Left ventricle myocardium inferior (tissue), 1 donor: ENCODE measurements at places on chromosomes 16 and 17.

DNA sequence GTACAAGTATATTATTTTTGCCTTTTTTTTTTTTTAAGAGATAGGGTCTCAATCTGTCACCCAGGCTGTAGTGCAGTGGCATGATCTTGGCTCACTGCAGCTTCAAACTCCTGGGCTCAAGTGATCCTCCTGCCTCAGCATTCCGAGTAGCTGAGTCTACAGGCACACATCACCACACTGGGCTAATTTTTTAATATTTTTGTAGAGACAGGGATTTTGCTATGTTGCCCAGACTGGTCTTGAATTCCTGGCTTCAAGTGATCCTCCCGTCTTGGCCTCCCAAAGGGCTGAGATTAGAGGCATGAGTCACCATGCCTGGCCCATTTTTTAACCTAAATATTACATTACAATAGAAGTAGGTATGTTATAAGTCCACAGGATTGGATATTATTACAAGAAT is 3.2 kb downstream of the TERB1 start:
- no peak for DNase-seq

GRCh38 chr17:42203354-42203753 is 9.1 kb upstream of the GHDC start:
- no peak for DNase-seq

DNA sequence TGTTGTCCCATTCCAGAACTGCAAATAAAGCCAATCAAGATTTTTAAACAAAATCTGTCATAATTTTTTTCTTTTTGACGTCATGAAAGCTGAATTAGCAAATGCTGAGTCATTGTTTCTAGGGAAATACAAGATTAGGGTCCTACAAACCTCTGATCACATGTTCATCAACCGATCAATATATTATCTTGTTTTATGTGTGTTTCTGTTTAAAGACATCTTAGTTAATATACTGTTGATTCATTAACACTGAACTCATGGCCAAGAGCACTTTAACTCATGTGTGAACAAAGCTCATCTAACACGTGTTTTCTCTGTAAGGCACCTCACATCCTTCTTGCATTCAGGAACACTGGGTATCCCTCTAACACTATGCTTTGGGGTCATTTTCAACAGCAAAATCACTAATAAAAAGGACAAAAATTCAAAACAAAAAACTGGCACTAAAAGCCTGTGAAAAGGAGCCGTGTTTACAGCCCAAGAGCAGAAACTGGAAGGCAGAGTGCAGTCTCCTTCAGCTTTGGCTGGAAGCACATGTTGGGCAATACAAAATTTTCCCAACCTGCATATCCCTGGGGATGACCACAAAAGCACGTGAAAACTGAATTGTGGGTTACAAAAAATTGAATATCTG is 102.5 kb downstream of the PARN start:
- no peak for DNase-seq

- no peak for DNase-seq
Observed at GRCh38 chr17:16013943-16014407, 14.4 kb downstream of the TTC19 start.

- DNase-seq: no peak
Observed at GRCh38 chr17:4838309-4838785, 5.2 kb downstream of the MINK1 start.

DNA sequence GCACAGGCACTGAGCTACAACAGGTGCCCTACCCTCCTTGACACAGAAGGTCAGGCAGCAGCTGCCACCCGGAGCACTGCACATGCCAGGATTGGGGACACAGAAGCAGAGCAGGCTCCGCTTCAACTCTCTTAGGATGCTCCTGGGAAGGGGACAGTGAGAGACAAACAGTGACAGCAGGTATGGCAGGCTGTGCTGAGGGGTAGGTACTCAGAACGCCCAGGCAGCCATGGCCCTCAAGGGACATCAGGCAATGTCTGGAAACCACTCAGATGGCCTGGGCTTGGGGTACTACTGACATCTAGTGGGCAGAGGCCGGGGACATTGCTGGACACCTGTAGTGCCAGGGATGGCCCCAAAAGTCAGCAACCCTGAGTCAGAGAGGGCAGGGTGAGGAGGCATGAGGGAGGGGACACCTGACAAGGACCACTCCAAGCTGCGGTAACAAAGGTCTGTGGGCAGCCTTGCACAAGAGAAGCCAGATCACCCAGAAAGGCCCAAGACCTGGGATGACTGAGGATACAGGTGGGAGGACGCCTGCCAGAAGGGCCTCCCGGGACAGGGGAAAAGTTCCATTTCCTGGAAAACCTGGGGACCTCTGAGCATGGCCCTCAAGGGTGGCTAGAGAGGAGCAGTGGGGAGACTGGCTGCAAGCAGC is 21.2 kb downstream of the PEMT start:
- peak; percentile 54 for DNase-seq

DNA sequence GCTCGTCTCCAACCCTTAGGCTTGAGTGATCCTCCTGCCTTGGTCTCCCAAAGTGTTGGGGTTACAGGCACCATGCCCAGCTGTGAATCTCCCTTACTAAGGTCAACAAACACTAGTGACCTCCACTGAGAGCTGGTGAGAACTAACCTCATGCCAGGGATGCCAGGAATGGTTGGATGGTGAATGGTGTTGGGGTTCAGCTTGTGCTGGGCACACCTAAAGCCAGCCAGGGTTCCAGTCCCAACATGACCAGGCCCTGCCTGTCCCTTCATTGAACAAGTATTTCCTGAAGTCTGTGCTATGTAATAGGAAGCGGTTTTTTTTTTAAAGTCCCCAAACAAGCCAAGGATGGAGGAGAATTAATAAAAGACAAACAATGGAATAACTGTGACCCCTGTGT is 56.0 kb upstream of the TOB1 start:
- DNase-seq: no peak

GRCh38 chr16:12245921-12246720 is 269.6 kb downstream of the SNX29 start:
- no peak for DNase-seq

- DNase-seq: no peak
Observed at GRCh38 chr17:8843344-8843743, 24.1 kb downstream of the PIK3R6 start.

DNA sequence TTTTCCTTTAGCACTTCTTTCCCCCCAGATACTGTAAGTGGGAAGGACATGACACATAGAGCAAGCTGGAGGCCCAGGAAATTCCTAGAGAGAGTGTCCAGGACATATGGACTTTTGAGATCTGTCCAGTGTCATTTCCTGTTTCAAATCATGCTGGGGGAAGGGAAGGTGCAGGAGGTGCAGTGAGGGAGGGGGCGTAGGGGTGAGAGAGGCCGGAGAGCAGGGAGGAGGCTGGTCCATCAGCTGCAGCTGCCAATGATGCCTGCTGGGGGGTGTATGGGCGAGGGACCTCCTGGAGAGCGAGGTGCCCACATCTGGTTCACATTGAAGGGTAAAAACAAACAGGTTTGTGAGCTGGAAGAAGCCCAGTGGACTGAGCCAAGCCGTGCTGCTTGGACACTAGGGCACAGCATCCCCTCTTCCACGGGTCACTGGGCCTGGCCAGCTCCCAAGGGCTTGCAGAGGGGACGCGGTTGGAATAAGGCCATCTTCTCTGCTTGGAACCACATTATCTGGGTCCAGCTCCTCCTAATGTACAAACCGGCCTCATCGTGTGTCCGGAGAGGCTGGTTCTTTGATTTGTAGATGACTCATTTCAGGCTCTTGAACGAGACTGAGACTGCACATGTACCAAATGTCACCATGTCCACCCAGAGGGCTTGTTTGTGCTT is 70.4 kb upstream of the SMURF2 start:
- peak; percentile 46 for DNase-seq

DNA sequence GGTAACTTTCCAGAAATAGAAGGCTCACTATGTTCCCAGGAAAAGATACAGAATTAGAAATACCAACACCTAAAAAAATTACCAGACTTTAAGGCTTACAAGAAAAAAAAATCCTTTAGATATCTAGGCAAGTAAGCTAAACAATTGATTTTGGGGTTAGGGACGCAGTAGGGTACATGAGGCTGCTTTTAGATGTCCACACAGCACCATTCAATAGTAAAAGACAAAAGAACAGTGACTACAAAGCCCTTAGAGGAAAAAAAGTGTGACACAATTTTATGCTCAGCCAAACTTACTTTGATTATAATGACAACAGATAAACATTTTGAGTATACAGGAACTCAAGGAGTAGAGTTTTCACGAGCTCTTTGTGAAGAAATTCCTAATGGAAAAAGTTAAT is 29.9 kb downstream of the METTL16 start:
- DNase-seq: no peak

- no peak for DNase-seq
Observed at GRCh38 chr17:49939318-49939717, 29.7 kb upstream of the DLX4 start.

- no peak for DNase-seq
Observed at GRCh38 chr16:29757950-29758466, 12.2 kb upstream of the C16orf54 start.

- no peak for DNase-seq
Observed at GRCh38 chr17:38469875-38470274, 41.6 kb downstream of the ARHGAP23 start.

- peak; percentile 44 for DNase-seq
Observed at GRCh38 chr17:74214484-74215341, 1.3 kb downstream of the TTYH2 start.

GRCh38 chr17:65560628-65561451 is 608 bp downstream of the AXIN2 start:
- peak; percentile 86 for DNase-seq

DNA sequence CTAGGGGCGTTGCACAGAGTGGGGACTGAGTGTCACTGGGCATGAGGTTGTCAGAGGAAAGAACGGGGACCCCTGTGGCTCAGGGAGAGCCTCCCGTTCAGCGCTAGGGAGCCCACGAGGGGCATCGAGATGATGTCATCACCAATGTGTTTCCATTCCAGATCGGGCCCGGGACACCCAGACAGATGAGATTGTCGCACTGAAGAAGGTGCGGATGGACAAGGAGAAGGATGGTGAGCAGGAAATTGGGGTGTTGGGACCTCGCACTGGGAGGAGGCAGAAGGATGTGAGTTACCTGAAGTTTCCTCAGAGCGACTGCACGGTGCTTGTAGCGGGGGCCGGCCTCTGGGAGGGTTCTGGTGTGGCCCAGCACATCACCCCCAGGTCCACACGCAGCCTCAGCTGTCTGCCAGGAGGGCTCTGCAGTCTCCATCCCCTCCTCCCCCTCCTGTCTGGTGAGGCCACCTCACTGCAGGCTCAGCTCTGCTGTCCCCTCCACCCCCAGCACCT is 4.0 kb downstream of the CDK10 start:
- DNase-seq: no peak

DNA sequence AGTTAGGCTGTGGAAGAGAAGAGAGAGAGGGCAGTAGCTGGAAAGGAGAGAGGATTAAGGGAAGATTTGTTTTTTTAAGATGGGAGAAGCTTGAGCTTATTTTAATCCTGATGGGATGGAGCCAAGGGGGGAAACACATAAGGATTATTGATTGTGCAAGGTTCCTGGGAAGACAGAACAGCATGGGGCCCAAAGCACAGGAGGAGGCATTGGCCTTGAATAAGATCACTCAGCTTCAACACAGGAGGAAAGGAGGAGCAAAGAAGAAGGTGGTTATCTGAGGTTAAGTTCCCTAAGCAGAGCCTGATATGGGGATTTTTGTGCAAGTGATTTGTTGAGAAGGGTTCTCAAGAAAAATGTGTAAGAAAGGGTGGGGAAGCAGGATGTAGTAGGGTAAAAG is 169.8 kb downstream of the ABCC12 start:
- DNase-seq: no peak

GRCh38 chr16:48831076-48831722 is 221.2 kb upstream of the N4BP1 start:
- DNase-seq: no peak

DNA sequence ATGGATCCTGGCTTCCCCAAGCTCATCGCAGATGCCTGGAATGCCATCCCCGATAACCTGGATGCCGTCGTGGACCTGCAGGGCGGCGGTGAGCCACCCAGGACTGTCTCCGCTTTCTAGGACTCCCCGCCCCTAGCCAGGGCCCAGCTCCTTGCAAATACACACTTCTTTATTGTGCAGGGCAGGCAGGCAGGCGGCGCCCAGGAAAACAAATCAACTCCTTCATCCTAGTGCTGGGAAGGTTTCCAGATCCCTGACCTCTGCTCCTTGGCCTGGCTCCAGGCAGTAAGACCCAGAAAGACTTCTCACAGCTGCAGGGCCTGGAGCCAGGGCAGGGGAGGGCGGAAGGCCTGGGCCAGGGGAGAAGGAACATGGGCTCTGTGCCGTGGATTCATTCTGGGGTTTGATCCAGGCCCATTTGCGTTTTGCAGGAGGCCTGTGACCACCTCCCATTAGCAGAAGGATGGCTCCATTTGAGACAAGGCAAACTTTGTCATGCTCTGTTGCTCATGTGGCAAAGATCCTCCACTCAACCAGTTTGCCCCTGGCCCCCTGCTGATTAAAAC is 6.0 kb upstream of the LPCAT2 start:
- peak; percentile 93 for DNase-seq

GRCh38 chr16:20626966-20627365 is 50.8 kb upstream of the ACSM2B start:
- DNase-seq: no peak

DNA sequence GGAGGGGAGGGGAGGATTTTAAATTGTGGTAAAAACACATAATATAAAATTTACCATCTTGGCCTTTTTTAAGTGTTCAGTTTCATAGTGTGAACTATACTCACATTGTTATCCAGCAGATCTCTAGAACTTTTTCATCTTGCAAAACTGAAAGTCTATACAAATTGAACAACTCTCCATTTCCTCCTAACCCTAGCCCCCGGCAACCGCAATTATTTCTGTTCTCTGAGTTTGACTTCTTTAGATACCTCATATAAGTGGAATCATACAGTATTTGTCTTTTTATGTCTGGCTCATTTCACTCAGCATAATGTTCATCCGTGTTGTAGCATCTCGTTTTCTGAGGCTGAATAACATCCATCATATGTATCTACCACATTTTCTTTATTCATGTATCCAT is 30.0 kb upstream of the MRTFB start:
- DNase-seq: no peak

- no peak for DNase-seq
Observed at GRCh38 chr16:49213594-49213993, 68.0 kb downstream of the CBLN1 start.

- DNase-seq: no peak
Observed at GRCh38 chr16:10172848-10173655, 9.2 kb downstream of the GRIN2A start.

- DNase-seq: peak; percentile 70
Observed at GRCh38 chr17:78862073-78863023, 21.7 kb upstream of the USP36 start.

- DNase-seq: no peak
Observed at GRCh38 chr16:86044241-86044671, 145.3 kb downstream of the IRF8 start.

GRCh38 chr17:19338031-19338990 is 24.2 kb downstream of the B9D1 start:
- peak; percentile 63 for DNase-seq

GRCh38 chr16:67674851-67675578 is 8.4 kb downstream of the C16orf86 start:
- DNase-seq: no peak
